ENCODE measurements at places on chromosomes 2 and 18. TPM values are rescaled to one million over a fixed set of nuclear protein-coding genes. Genes with fewer than 3 reads are reported as not detected.

DNA sequence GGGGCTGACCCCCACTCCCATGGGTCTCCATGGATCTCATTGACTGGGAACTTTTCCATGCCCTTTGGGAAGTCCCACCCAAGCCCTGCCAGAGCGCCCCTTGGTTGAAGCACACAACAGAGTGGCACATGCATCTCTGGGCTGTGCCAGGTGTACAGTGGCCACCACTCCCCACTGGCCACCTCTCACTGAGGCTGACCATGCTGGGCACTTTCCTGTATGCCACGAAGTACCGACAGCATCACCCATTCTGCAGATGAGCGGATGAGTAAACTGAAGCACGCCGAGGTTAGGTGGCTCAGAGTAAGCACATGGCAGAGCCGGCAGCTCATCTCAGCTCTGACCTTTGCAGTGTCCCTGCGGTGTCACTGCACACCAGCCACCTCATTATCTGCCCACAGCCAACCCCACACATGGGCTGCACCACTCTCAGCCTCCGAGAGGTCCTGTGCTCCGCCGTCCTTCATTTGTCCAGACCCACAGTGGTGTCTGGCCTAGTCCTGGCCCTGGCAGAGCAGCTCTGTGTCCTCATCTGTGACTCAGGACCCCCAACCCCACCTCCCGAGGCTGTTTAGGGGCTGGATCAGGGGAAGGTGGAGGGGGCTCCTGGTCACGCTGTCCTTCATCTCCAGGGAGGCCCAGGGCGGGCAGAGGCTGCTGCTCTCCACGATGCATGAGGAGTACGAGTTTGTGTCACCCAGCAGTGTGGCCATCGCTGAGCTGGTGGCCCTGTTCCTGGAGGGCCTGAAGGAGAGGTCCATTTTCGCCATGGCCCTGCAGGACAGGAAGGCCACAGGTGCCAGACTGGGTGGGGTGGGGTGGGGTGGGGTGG lies 18.0 kb upstream of the GPR17 start:
- H3K4me1 ChIP-seq = peaks cover under 1% of the 10 kb centered on the region
- H3K4me3 ChIP-seq = no peak overlapping the region
- no peak for DNase-seq
- H3K27me3 ChIP-seq = no peaks in the 10 kb centered on the region
- H3K36me3 ChIP-seq = no peaks in the 10 kb centered on the region
- H3K27ac ChIP-seq = no peak overlapping the region

GRCh38 chr18:79518683-79519128 lies 123.0 kb downstream of the NFATC1 start:
- no peak overlapping the region for H3K27ac ChIP-seq
- H3K36me3 ChIP-seq = peaks cover 4% of the 10 kb centered on the region
- DNase-seq = no peak
- no peaks in the 10 kb centered on the region for H3K27me3 ChIP-seq
- H3K4me3 ChIP-seq = no peak overlapping the region

Gene GAD1
- 1.6 TPM for total RNA-seq

Gene SKA1
- total RNA-seq = 27.8 TPM

DNA sequence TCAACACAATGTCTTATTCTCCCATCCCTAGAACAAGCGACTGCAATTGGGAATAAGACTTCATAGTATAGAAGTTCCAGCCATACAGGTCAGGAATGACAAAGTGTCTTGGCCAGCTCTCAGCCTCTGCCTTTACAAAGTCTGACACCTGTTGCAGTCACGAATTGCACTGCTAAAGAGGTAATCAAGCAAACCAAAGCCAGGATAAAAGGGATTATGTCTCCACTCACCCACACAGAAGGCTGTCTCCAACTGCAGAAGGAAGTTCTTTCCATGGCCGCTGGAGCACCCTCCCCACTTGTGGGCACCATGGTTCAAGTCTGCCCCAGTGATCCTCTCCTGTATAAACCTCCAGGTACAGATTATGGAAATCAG lies 114.8 kb upstream of the PKDCC start:
- no peaks in the 10 kb centered on the region for H3K4me1 ChIP-seq
- H3K27me3 ChIP-seq = no peaks in the 10 kb centered on the region
- no peak overlapping the region for H3K27ac ChIP-seq
- DNase-seq = no peak
- no peaks in the 10 kb centered on the region for H3K36me3 ChIP-seq
